ENCODE measurements at places on chromosomes 1 and 21.
A peak's percentile ranks its signal among the peaks of the same experiment; 100 is the strongest.

GRCh38 chr1:201259476-201260235 is 23.6 kb upstream of the PKP1 start:
- no peak for DNase-seq

- DNase-seq: no peak
Measured at GRCh38 chr1:89633800-89634625, 1.1 kb downstream of the LRRC8C start.

GRCh38 chr1:99365545-99365944 is 101.3 kb downstream of the PLPPR4 start:
- DNase-seq: no peak

DNA sequence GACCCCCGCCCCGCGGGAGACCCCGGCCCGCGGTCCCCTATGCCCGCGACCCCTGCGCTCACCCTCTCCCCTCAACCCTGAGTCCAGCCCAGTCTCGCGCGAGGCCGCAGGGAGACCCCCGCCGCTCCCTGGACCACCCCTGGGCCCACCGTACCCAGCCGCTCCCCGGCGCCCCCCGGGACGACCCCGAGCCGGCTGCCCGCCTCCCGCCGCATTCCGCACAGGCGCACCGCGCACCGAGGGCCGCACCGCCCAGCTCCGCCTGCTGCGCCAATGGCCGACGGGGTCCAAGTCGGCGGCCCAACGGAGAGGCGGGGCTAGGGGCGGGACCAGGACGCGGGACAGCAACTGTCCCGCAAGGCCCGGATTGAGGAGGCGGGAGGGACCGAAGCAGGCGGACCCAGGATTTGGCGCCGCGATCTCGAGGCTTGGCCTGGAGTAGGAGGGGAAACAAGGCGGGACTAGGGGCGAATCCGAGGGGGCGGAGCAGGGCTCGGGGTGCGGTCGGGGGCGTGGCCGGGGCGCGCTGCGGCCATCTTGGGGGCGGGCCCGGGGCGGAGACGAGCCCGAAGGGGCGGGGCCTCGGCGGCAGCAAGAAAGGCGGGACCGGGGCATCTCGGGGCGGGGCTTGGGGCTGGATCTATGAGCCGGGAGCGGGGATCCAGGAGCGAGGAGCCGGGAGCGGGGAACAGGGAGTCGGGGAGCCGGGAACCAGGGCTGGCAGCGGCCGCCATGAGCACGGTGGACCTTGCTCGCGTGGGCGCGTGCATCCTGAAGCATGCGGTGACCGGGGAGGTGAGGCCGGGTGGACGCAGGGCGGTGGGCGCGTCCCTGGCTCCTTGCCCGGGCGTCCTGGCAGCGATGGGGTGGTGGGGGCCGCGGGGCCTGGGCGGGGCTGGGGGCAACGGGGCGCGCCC is at the start of gene PRXL2B:
Gene PRXL2B (plus strand): TSS at position 624 of the 917 bp plus-strand sequence. CDS start 109 bp downstream, at position 733.
- DNase-seq: peak; percentile 92

DNA sequence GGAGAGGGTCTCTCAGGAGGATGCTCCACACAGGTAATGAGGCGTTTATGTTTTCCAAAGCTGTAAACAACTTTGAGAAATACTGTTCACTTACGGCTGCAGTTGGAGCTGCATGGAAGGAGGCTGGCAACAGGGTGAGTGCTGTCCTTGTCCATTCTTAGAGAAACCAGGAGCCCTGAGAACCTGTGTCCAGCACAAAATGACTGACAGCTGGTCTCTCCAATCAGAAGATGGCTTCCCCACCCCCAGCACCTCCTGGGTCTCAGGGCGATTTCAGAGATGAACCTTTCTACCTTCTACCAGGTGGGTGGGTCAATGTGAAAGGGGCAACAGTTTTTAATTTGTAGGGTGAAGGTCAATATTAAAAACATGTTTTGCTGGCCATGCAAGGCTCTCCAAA is 353.6 kb downstream of the NPHP4 start:
- DNase-seq: no peak
